Activated T-cell treated with anti-CD3 and anti-CD28 coated beads, Interleukin-2, amount 50 U/mL, for 1 hour (primary cell): ENCODE measurements at places on chromosomes 1 and 21.

DNA sequence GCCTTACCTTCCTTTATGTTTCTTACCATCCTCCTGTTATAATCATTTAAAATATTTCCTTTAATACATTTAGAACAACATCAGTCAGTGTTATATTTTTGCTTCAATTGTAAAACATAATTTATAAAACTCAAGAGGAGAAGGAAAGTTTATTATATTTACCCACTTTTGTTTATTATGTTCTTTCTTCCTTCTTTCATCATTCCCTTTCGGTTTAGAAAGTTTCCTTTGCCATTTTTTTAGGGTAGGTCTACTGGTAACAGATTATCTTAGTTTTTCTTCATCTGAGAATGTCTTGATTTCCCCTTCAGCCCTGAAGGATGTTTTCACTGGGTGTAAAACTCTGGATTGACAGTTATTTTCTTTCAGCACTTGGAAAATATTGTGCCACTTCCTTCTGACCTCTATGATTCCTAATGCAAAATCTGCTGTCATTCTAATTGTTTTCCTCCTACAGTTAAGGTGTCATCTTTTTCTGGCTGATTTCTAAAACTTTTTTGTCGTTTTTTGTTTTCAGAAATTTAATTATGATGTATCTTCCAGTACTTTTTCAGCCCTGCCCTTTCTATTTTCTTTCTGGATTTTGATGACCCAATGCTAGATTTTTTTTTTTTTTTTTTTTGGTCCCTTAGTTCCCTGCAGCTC is 25.0 kb downstream of the PTPN22 start:
- DNase-seq: no peak

- no peak for DNase-seq
Observed at GRCh38 chr1:8364528-8365442, 46.9 kb downstream of the SLC45A1 start.

DNA sequence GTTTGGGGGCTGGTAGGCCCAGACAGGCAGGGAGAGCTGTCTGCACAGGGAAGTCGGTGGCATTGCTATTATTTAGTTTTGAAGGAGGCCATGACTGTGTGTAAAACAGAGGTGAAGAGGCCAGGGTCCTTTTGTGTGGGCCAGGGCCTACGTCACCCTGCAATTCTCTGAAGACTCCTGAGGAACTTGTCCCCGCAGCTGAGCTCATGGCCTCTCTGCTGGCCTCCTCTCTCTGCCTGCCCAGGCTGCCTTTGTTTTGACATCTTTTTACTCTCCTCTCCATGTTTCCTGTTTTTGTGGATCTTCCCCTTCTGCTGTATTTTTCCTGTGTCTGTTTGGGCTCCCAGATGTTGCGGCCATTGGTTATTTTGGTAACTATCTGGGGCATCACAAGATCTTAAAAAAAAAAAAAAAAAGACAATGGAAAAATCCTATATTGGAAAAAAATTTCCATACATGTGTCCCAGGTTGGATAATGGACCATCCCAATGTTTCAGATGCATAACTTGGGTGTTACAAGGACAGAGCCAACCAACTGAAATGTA is 280.7 kb downstream of the RPS6KC1 start:
- no peak for DNase-seq

- DNase-seq: no peak
Observed at GRCh38 chr1:220316305-220316704, 44.1 kb upstream of the RAB3GAP2 start.

GRCh38 chr1:177413982-177414596 is 243.3 kb downstream of the BRINP2 start:
- DNase-seq: no peak

- DNase-seq: no peak
Observed at GRCh38 chr1:40305451-40305850, 11.6 kb downstream of the COL9A2 start.
